ENCODE measurements at places on chromosomes 5 and 9.

DNA sequence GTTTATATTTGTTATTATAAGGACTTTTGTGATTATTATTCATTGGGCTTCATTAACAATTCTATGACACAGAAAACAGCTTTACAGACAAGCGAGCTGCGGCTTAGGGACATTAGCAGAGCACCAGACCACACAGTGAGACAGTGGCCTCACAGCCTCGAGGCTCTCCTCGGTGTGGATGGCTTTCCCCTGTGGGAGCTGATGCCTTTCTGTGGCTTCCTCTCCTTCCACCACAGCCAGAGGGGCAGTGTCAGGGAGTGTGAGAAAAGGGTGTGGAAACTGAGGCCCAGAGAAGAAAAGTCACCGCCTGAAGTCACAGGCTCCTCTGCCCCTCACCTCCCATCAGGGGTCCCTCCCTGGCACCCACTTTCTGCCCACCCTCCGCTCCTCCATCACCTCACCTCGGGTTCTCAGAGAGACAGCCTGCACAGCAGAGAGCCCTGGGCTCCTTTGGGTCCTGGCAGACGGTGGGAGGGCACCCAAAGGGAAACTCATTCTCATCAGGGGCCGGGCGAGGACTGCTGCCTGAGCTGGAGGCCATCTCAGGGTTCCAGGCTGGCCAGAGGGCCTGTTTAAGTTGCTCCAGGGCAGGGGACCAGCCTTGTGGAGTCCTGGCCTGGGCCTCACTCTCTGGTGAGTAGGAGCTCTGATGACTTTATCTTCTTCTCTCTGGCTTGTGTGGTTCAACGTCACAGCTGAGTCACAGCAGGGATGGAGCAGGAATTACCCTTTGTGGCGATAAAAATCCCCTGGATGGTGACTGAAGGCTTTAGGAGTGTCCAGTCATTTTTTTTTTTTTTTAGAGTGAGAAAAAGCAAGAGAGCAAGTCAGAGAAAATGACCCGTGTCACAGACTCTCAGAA, 830 bp downstream of the TRAF1 start:
- no peak for DNase-seq
- no peaks in the 10 kb centered on the region for H3K27me3 ChIP-seq
- no peaks in the 10 kb centered on the region for H3K36me3 ChIP-seq
- peak overlapping the region; percentile 99 for H3K27ac ChIP-seq

DNA sequence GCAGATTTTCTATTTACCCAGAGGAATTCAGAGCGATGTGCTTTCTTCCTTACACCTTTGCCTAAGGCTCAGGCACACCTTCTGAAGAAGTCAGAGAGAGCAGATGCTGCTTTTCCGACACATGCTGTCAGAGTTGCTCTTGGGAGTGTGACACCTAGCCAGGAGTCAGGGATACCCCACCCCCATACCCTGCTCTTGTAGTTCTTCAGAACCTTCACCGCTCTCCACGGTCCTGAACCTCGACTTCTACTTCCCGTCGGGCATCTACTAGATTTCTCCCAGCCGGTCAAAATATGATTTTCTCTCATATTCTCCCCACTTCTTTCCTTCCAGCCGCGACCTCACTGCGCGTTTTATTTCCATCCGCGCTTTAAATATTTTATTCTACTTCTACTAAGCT, 1.7 kb downstream of the GRIN3A start:
- H3K4me1 ChIP-seq = peaks cover 8% of the 10 kb centered on the region
- H3K36me3 ChIP-seq = peaks cover 3% of the 10 kb centered on the region
- peaks cover 75% of the 10 kb centered on the region for H3K27me3 ChIP-seq
- H3K27ac ChIP-seq = no peak overlapping the region
- no peak for DNase-seq

DNA sequence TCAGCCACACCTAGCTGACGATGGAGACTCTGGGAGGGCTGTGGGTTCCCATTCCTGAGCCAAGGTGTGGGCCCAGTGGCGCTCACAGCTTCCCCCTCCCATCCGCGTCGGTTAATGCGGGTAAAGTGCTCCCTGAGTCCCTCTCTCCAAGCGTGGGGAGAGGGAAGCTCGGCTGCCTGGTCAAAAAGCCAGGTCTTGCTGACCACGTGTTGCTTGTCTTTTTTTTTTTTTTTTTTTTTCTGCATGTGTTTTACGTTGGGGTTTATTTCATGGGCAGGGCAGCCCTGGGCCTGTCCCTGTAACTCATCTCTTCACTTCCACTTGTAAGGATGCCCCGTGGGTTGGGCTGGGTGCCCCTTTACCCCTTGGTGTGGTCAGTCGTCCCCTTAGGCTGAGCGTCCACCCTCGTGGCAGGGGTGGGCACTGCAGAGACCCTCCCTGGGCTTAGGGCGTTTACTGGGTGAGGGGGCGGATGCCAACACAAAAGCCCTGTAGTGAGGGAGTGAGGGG, 11.9 kb downstream of the NKD2 start:
- H3K4me1 ChIP-seq = no peaks in the 10 kb centered on the region
- H3K27me3 ChIP-seq = peaks cover 19% of the 10 kb centered on the region
- no peaks in the 10 kb centered on the region for H3K36me3 ChIP-seq
- H3K4me3 ChIP-seq = no peak overlapping the region

DNA sequence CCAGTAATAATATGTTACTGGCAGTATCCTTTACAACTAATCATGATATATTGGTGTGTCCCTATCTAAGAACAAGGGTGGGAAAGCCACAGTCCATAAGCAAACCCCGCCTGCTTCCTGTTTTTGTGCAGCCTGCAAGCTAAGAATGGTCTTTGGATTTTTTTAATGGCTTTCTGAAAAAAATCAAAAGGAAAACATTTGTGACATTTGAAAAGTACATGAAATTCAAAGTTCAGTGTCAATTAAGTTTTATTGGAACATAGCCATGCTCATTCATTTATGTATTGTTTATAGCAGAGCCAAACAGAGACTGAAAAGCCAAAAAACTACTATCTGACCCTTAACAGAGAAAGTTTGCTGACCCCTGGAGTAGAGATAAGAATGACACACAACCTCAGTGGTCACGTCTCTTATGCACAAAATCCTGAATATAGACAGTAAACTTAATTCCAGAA, 12.8 kb upstream of the TMEM245 start:
- H3K27me3 ChIP-seq = peaks cover 2% of the 10 kb centered on the region
- no peak overlapping the region for H3K4me3 ChIP-seq
- no peaks in the 10 kb centered on the region for H3K4me1 ChIP-seq
- no peak overlapping the region for H3K27ac ChIP-seq

- peak overlapping the region; percentile 93 for H3K4me3 ChIP-seq
- H3K36me3 ChIP-seq = peaks cover 25% of the 10 kb centered on the region
- peak overlapping the region; percentile 87 for H3K27ac ChIP-seq
- H3K4me1 ChIP-seq = peaks cover 24% of the 10 kb centered on the region
- no peaks in the 10 kb centered on the region for H3K27me3 ChIP-seq
These were observed 399 bp upstream of the FBN2 start for GRCh38 chr5:128538250-128539037.

DNA sequence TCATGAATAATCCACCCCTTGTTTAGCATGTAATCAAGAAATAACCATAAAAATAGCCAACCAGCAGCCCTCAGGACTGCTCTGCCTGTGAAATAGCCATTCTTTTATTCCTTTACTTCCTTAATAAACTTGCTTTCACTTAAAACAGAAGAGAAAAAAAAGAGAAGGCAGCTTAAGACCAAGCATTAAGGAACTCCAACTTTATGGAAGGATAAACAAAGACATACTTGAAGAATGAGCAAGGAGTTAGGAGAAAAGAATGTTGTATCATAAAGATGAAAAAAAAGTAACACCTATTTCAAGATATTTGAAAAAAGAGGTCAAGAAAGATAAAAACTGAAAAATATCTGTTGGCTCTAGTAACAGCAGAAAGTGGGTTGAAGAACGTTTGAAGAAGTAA, 107.6 kb downstream of the RNF180 start:
- H3K4me3 ChIP-seq = no peak overlapping the region
- no peaks in the 10 kb centered on the region for H3K27me3 ChIP-seq
- no peak overlapping the region for H3K27ac ChIP-seq
- no peaks in the 10 kb centered on the region for H3K4me1 ChIP-seq
